Right atrium auricular region (tissue), 2 donors: ENCODE measurements at places on chromosomes 12 and 14.

GRCh38 chr14:61152851-61153364 lies 128.2 kb downstream of the TMEM30B start:
- DNase-seq, result no peak
- no peaks in the 10 kb centered on the region for H3K4me1 ChIP-seq
- H3K27me3 ChIP-seq, result no peaks in the 10 kb centered on the region
- H3K36me3 ChIP-seq, result no peaks in the 10 kb centered on the region
- no peak overlapping the region for H3K4me3 ChIP-seq
- H3K27ac ChIP-seq, result no peak overlapping the region

- no peak overlapping the region for H3K27ac ChIP-seq
- no peak overlapping the region for H3K4me3 ChIP-seq
- no peaks in the 10 kb centered on the region for H3K4me1 ChIP-seq
- DNase-seq, result no peak
Observed at GRCh38 chr14:21917699-21918436, 244.2 kb upstream of the OR4E1 start.

- H3K36me3 ChIP-seq, result no peaks in the 10 kb centered on the region
- no peaks in the 10 kb centered on the region for H3K27me3 ChIP-seq
- peak; percentile 73 for DNase-seq
- no peak overlapping the region for H3K4me3 ChIP-seq
- no peak overlapping the region for H3K27ac ChIP-seq
Observed at GRCh38 chr12:5745251-5745888, 199.7 kb downstream of the ANO2 start.

GRCh38 chr12:93140801-93141200 lies 211.7 kb upstream of the EEA1 start:
- H3K4me3 ChIP-seq, result no peak overlapping the region
- H3K4me1 ChIP-seq, result no peaks in the 10 kb centered on the region
- H3K36me3 ChIP-seq, result no peaks in the 10 kb centered on the region
- DNase-seq, result no peak

DNA sequence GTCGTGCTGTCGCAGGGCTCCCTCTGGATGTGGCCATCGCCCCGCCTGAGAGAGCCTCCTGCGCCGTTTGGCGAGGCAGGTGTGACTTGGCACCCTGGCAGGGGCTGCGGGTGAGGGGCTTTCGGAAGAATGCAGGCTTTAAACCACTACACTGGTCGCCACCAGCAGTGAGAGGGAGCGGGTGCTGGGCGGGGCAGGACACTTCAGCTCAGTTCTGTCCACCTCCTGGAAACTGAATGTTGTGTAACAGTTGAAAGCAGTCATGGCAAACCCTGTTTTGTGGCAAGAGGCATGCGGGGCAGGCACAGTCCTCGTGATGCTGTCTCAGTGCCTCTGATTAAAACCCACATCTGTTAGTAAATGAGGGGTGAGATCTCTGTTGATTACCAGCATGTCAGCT lies 55.9 kb downstream of the AACS start:
- H3K4me1 ChIP-seq, result no peaks in the 10 kb centered on the region
- H3K4me3 ChIP-seq, result no peak overlapping the region
- H3K27ac ChIP-seq, result no peak overlapping the region

DNA sequence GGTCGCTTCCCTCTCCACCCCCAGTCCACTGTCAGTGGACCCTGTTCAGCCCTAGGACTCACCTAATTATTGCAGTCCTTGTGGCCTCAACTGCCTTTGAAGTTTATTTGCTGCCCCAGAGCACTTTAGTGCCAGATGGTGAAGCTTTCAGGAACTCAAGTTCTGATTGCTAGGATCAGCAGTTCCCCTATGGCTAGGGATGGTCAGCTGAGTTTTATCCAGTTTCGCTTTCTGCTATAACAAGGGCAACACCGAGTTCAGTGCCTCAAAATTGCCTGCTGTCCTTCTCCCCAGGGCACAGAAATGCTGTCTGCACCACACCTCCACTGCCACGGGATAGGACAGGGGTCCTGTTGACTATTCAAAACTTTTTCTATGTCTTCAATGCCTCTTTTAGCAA lies 295.0 kb downstream of the GPHN start:
- no peak overlapping the region for H3K4me3 ChIP-seq
- H3K36me3 ChIP-seq, result no peaks in the 10 kb centered on the region
- no peak for DNase-seq
- H3K27me3 ChIP-seq, result no peaks in the 10 kb centered on the region
- no peaks in the 10 kb centered on the region for H3K4me1 ChIP-seq

GRCh38 chr12:89507015-89507824 lies 17.4 kb downstream of the GALNT4 start:
- H3K36me3 ChIP-seq, result no peaks in the 10 kb centered on the region
- H3K27me3 ChIP-seq, result no peaks in the 10 kb centered on the region
- H3K4me1 ChIP-seq, result peaks cover 13% of the 10 kb centered on the region
- H3K27ac ChIP-seq, result no peak overlapping the region

DNA sequence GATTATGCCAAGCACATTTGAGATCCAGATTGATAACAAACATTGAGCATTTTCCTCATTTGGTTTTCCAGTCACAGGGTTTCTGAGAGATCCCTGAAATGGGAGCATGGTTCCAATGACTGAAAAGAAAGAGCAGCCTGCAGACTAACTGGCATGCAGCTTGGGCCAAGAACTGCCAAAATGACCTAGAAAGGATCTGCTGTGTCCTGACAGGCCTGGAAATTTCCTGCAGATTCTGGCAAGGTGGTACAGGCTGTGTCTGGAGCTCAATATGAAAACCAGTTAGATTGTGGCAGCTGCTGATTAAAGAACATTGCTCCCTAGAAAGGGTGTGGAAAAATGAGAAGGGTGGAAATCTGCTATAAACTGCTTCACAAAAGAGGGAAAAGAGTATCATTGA lies 417.3 kb downstream of the IPO8 start:
- no peak overlapping the region for H3K4me3 ChIP-seq
- H3K27me3 ChIP-seq, result no peaks in the 10 kb centered on the region
- H3K4me1 ChIP-seq, result no peaks in the 10 kb centered on the region

DNA sequence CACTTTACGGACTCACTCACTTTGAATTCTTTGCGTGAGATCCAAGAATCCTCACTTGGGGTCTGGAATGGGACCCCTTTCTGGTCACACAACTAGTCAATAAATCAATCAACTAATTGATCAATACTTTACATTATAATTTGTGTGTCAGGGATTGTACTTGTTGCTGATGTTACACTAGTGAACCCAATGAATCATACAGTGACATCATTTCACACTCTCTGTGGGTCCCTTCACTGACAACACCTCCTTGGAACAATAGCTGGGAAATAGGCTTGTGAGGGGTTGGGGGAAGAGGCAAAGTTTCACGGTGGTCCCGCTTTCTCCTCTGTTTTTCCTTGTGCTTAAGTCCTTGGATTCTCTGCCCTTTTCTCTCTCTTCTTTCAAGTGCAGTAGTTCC lies 35.0 kb downstream of the TPH2 start:
- H3K4me1 ChIP-seq, result no peaks in the 10 kb centered on the region
- H3K27me3 ChIP-seq, result no peaks in the 10 kb centered on the region
- no peak overlapping the region for H3K27ac ChIP-seq
- no peaks in the 10 kb centered on the region for H3K36me3 ChIP-seq
- H3K4me3 ChIP-seq, result no peak overlapping the region

- H3K27ac ChIP-seq, result no peak overlapping the region
- H3K4me1 ChIP-seq, result no peaks in the 10 kb centered on the region
- no peaks in the 10 kb centered on the region for H3K36me3 ChIP-seq
Observed at GRCh38 chr14:102737402-102738372, 39.6 kb upstream of the TRAF3 start.

DNA sequence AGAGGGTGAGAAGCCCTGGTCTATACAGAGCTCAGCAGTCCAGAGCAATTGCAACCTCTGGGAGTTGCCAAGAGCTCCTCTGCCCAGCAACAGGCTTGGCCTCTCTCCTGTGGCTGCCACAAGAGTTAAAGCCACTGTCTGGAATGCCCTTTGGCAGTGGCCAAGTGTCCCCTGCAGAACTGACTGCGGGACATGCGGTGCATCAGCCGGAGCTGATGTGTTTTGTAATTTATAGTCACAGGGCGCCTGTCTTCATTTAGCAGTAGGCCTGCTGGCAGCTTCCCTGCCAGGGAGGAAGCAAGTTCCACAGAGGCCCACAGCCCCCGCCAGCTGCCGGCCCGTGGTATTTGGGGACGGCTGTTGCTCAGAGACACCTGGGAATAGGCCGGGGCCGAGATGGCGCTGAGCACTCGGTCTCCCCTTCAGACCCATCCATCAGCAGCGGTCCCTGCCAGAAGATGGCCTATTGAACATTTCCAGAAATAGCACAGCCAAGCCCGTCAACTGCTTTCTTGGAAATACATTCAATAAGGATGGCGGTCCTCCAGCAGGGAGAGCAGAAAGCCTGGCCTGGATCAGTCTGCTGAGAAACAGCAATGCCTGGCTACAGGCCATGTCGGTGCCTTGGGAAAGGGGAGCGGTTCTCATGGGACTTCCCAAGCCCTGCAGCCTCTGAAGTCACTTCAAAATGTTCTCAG lies 217.4 kb downstream of the CRADD start:
- DNase-seq, result peak; percentile 88
- H3K27me3 ChIP-seq, result no peaks in the 10 kb centered on the region
- no peaks in the 10 kb centered on the region for H3K36me3 ChIP-seq
- H3K27ac ChIP-seq, result peak overlapping the region; percentile 77
- H3K4me1 ChIP-seq, result peaks cover 41% of the 10 kb centered on the region

- no peaks in the 10 kb centered on the region for H3K36me3 ChIP-seq
- no peak overlapping the region for H3K27ac ChIP-seq
- H3K27me3 ChIP-seq, result no peaks in the 10 kb centered on the region
- no peaks in the 10 kb centered on the region for H3K4me1 ChIP-seq
- no peak overlapping the region for H3K4me3 ChIP-seq
Observed at GRCh38 chr12:93134175-93134890, 205.2 kb upstream of the EEA1 start.

GRCh38 chr12:104600790-104601739 lies 144.3 kb downstream of the CHST11 start:
- DNase-seq, result no peak
- H3K27me3 ChIP-seq, result no peaks in the 10 kb centered on the region
- no peak overlapping the region for H3K27ac ChIP-seq
- no peaks in the 10 kb centered on the region for H3K36me3 ChIP-seq
- no peaks in the 10 kb centered on the region for H3K4me1 ChIP-seq

GRCh38 chr14:58270628-58271027 lies 26.0 kb downstream of the PSMA3 start:
- H3K36me3 ChIP-seq, result peaks cover 79% of the 10 kb centered on the region
- H3K27me3 ChIP-seq, result no peaks in the 10 kb centered on the region
- peaks cover 36% of the 10 kb centered on the region for H3K4me1 ChIP-seq

DNA sequence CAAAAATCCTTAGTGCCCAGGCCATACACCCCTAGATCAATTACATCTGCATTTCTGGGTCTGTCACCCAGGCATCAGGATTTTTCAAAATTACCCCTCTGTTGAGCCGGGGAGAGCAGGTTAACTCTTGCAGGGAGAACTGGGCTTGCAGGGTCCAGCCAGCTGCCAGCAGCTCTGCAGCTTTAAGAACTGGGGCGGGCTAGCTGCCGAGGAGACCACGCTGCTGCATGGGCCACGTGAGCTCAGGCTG lies at the start of gene DGLUCY:
Gene DGLUCY, plus strand, starts transcription at position 245 of the 250 bp plus-strand sequence. CDS start 46,222 bp downstream, outside the sequence.
- peaks cover 43% of the 10 kb centered on the region for H3K4me1 ChIP-seq
- no peaks in the 10 kb centered on the region for H3K27me3 ChIP-seq
- no peaks in the 10 kb centered on the region for H3K36me3 ChIP-seq
- peak within 1 kb of the TSS; percentile 70 for H3K4me3 ChIP-seq
- peak within 1 kb of the TSS; percentile 96 for H3K27ac ChIP-seq
- no peak for DNase-seq

DNA sequence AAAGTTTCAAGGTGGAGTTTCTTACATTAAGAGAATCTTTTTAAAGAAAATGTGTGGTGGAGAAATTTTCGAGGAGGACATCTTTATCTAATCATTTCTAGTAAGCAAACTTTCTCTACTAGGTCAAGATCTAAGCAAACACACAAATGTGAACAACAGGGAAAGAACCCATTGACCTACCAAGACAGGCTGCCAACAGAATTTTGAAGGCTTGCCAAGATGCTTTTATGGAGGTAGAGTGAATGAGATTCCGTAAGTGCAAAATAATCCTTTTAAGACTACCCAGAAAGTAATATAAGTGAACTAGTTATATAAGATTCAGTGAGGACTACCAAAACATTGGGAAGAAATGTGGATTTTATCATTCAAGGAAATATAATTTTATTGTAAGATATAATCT lies 357.1 kb upstream of the PDE3A start:
- no peak overlapping the region for H3K4me3 ChIP-seq
- H3K27me3 ChIP-seq, result no peaks in the 10 kb centered on the region
- H3K4me1 ChIP-seq, result no peaks in the 10 kb centered on the region
- H3K36me3 ChIP-seq, result no peaks in the 10 kb centered on the region

DNA sequence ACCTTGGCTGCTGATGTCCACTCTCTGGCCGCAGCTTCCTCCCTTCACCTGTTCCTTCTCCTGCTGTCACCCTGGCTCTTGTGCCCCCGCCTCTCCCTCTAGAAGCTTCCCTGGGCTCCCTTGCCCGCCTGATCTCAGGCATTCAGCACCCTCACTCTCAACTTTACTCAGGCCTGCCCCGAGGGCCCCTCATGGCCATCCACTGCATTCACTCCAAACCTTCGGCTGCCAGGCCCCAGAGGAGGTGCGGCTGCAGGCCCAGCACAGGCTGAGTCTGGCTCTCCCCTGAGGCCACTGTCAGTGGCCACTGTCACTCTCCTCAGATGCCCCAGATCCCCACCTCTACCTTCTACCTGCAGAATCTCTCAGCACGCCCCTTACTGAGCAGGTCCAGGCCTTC lies 183.9 kb downstream of the ZFP36L1 start:
- no peak overlapping the region for H3K27ac ChIP-seq
- H3K27me3 ChIP-seq, result no peaks in the 10 kb centered on the region

- H3K4me1 ChIP-seq, result no peaks in the 10 kb centered on the region
- H3K27ac ChIP-seq, result no peak overlapping the region
- H3K36me3 ChIP-seq, result no peaks in the 10 kb centered on the region
- H3K27me3 ChIP-seq, result no peaks in the 10 kb centered on the region
- no peak for DNase-seq
Observed at GRCh38 chr14:32622742-32623141, 293.6 kb downstream of the AKAP6 start.

GRCh38 chr12:39764944-39765560 lies 145.4 kb upstream of the ABCD2 start:
- no peak overlapping the region for H3K4me3 ChIP-seq
- no peaks in the 10 kb centered on the region for H3K27me3 ChIP-seq
- DNase-seq, result no peak
- H3K4me1 ChIP-seq, result no peaks in the 10 kb centered on the region
- no peaks in the 10 kb centered on the region for H3K36me3 ChIP-seq

- H3K27me3 ChIP-seq, result no peaks in the 10 kb centered on the region
- DNase-seq, result no peak
- peaks cover 37% of the 10 kb centered on the region for H3K36me3 ChIP-seq
Observed at GRCh38 chr14:75650253-75651058, 10.2 kb downstream of the ERG28 start.

GRCh38 chr12:29152223-29152868 lies 3.3 kb downstream of the FAR2 start:
- no peak for DNase-seq
- no peaks in the 10 kb centered on the region for H3K4me1 ChIP-seq
- H3K27me3 ChIP-seq, result no peaks in the 10 kb centered on the region
- no peaks in the 10 kb centered on the region for H3K36me3 ChIP-seq
- no peak overlapping the region for H3K4me3 ChIP-seq
